Esophagus muscularis mucosa (tissue), 4 donors: ENCODE measurements at places on chromosomes 5 and 9. TPM values are rescaled to one million over a fixed set of nuclear protein-coding genes. Genes with fewer than 3 reads are reported as not detected.

GRCh38 chr5:39765366-39765765 is 340.6 kb upstream of the DAB2 start:
- no peak for DNase-seq

- no peak for DNase-seq
These were observed 34.5 kb upstream of the TCF7 start for GRCh38 chr5:134079748-134080581.

FXN gene
- 15.2 TPM for total RNA-seq

TMC1 gene
- total RNA-seq = not detected

RABEPK gene
- total RNA-seq = 21.6 TPM

DNA sequence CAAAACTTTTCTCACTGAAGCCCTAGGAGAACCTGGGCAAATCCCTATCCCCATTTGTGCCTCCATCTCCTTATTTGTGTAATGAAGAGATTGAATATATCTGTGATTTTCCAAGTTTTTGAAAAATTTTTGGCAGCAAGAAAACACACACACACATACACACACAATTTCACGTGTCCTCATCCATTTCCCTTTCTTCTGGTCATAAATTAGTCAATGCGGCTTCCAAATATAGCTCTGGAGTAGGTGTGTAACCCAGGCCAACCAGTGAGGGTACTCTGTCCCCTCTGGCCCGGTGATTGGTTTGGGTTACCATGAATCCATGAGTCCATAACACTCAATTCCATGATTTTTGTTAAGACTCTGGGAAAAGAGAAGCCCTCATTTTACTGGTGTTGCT is 12.7 kb downstream of the CSF1R start:
- DNase-seq = no peak

DNA sequence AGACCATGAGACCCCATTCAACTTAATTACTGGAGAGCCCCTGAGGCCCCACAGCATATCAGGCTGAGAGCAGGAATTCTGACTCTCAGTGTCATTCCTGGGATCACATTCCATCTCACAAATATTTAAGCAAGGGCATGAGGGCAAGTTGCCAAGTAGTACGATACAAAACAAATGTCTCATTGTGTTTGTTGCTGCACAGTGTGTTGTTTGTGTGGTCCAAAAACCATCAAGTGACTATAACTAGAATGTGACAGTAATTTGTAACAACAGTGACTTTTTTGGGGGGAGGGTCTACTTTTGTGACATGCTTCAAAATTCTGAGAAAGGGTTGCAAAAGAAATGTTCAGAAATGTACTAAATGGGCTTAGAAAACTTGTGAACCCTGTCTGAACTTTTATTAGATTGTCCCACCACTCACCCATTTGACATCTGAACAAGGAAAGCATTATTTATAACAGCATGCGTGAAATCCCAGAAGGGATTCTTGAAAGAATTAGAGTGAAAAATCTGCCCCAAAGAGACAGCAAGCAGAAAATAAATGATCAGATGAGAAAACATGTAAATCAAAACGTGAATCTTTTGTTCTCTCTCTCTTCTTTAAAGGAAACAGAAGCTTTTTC is 347.0 kb downstream of the NTRK2 start:
- no peak for DNase-seq

GRCh38 chr9:20994486-20994885 is 37.0 kb downstream of the HACD4 start:
- no peak for DNase-seq

SHC3 gene
- 2.8 TPM for total RNA-seq

DNA sequence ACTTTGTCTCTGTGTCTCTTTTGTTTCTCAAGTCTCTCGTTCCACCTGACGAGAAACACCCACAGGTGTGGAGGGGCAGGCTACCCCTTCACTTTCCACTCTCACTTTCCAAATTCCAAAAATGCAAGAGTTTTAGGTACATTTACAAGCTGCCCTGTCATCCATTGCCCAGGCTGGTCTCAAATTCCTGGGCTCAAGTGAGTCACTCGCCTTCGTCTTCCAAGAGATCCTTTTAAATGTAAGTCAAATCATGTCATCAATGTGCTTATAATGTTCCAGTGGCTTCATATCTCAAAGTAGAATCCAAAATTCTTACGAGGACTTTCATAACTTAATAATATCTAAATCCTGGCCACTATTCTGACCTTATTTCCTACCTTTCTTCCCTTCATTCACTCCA is 20.4 kb upstream of the UGCG start:
- no peak for DNase-seq

DNA sequence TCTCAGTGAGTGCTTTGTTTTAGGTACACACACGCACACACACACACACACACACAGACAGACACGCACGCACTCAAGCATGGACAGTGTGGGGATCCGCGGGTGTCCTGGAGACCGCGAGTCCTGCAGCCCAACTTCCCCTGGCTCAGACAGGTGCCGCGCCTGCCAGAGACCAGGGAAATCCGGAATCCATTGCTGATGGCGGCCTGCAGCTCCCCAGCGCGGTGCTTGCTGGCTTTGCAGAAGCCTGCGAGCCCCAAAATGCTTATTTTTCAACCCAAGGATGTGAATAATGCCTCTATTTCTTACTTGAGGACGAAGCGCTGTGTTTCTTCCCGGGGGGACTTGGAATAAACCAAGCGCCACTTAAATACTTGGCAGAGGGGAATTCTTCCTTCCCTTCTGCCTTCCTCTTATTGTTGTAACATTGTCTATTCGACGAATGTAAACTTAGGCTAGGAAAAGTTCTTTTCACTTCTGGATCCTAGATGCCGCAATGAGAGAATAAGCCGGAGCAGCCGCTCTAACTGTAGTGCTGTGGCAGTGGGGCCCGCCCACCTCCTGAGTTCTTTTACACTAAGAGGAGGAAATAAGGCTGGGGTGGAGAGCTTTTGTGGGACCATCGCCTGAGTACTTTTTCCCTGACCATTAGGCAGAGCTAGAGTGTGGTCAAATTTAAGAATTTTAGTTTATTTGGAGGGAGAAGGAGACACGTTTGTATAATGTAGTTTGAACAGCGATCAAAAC is 802 bp downstream of the ITGA2 start:
- DNase-seq = no peak

IFNK gene
- not detected for total RNA-seq

ADRA1B gene
- total RNA-seq = 1.7 TPM

GRCh38 chr9:2477755-2478154 is 143.8 kb upstream of the VLDLR start:
- DNase-seq = no peak

- no peak for DNase-seq
These were observed 680 bp downstream of the GOLPH3 start for GRCh38 chr5:32173267-32174010.

- no peak for DNase-seq
These were observed 39.3 kb upstream of the TLX3 start for GRCh38 chr5:171269717-171270116.

DNA sequence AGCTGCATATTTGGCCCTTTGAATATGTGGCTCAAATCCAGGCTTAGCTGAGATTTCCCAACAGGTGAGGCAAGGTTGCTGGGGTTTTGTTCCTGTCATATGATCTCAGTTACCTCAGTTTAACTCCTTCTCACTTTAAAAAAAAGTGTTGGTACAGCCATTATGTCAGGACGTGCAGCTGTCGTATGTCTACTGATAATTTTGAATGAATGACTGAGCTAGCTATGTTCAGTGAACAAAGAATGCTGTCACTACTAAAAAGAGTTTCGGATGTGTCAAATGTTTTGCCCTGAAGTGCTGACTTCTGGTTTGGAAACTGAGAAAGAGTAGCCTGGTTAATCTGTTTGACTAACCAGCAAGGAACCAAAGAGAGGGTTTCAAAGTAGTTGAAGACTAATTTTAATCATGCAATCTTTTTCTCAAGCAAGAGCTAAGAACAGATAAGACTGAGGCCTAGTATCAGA is 106.3 kb upstream of the NR3C1 start:
- no peak for DNase-seq

APBA1 gene
- 4.6 TPM for total RNA-seq

GRCh38 chr5:118687661-118688621 is 300.4 kb downstream of the DTWD2 start:
- no peak for DNase-seq

DNA sequence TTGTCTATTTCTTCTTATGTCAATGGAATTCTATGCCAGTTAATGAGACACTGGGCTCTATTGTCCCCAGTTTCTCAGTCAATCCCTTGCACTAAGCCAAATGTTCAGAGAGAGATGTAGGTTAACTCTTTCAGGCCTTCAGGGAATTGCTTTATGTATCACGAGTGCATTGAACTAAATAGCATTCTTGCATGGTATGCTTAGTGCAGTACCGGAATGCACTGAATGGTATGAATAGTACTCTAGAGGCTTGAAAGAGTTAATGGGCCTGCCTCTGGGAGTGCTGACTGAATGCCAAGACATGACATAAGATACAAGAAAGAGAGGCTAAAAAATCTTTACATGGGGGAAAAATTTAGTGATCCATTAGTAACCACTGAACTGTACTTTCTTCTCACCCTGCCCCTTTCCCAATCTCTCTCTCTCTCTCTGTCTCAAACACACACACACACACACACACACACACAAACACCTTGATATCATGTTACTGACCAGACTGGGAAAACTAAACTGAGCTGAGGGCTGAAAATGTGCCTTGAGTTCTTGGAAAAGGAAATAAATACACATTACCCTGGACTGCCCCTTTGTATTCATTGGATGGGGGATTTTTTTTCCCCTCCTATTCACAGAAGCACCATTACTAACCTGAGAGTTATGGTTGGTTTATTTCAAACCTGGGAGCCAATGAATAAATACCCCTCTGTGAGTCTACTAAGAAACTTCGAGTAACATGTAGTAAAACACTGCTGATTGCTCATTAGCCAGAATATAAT is 35.4 kb upstream of the TMC1 start:
- DNase-seq = no peak

- DNase-seq = no peak
These were observed 20.4 kb downstream of the GOLPH3 start for GRCh38 chr5:32153723-32154122.

C9orf153 gene
- not detected for total RNA-seq

GRCh38 chr5:60488466-60489130 is 211.4 kb downstream of the DEPDC1B start:
- no peak for DNase-seq

- DNase-seq = no peak
These were observed 38.0 kb upstream of the OSMR start for GRCh38 chr5:38807570-38808483.

DNA sequence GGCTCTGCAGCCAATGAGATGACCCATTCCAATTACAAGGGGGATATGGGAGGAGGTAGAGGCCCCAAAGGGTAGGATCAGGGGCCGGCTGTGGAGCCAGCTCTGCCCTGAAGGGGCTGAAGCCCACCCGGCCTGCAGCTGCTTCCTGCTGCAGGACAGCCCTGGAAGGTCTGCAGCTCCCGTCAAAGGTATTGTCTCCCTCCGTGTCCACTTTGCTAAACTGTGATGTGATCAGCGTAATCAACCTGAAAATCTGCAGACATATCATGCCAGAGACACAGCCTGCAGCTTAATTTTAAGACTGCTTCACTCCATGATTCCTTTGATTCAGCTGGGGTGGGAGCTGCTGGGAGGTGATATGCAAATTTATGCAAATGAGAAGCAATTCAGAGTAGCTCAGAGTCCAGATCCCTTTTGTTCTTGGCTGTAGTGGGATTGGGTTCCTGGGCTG is 90.7 kb downstream of the GADD45G start:
- DNase-seq = no peak

- DNase-seq = no peak
These were observed 74.1 kb downstream of the PHF2 start for GRCh38 chr9:93650448-93650847.

- DNase-seq = peak; percentile 81
These were observed 188.9 kb downstream of the SPOCK1 start for GRCh38 chr5:137310051-137310730.

DNA sequence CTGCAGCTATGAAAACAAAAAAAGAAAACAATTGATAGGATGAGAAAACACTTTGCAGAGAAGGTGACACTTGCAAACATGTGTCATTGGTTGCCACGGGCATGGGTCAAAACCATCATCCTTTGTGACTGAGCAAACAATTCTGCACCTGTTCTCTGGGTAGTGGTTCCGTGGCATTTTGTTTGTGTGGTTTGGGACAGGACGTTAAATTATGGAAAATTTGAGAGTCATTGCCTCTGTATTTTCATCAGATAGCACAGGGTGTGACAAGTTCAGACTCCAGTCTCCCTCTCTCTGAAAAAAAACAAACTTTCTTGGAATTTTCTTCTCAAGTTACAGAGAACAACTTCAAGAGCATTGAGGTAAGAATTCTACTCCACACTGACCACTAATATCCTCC is 113.4 kb upstream of the HMHB1 start:
- DNase-seq = peak; percentile 37

GRCh38 chr5:179901915-179902762 is 5.6 kb downstream of the TBC1D9B start:
- no peak for DNase-seq

GRCh38 chr9:107208121-107208520 is 75.0 kb upstream of the RAD23B start:
- DNase-seq = peak; percentile 78

TLN1 gene
- 1,317 TPM for total RNA-seq

GRCh38 chr9:107523539-107523938 is 34.0 kb upstream of the KLF4 start:
- no peak for DNase-seq

- no peak for DNase-seq
These were observed 963 bp upstream of the HTR1A start for GRCh38 chr5:63963080-63963735.

DNA sequence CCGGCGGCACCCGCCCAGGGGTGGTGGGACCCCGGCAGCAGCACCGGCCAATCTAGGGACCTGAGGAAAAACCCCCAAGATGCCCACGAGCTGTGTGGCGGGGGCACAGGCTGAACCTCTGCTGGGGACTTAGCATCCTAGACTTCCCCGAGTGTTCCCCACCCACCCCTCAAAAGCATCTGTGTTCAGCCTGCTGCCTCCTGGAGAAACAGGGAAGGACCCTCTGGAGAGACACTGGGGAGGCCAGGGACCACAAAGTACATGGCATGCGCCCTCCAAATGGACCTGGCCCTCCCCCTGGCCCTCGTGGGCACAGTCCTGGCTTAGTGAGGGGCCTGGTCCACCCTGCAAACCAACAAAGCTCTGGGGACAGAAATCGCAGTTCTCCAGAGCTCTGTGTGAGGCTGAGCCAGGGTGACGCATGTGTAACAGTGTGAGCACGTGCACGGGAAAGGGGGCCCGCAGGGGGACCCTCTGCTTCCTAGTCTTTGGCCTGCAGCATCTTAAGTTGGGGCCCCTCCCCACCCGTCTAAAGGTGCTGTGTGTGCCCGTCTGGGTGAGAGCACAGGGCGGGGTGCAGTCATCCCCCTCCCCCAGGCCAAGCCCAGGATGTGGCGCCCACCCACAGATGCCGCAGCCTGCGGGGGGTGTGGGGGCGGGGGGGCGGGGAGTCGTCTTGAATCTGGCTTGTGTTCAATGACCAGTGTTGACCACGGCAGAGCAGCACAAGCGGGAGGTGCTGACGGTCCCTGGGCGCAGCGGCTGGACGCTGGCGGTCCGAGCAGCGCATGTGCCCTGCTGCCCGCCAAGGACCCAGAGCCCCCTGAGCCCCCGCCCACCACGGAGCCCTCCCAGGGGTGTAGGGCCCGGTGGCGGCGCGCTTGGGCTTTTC is 672 bp upstream of the KCNT1 start:
- no peak for DNase-seq

GPRIN1 gene
- 1.0 TPM for total RNA-seq

DBH gene
- total RNA-seq = 0.06 TPM
